Sciatic nerve (tissue), 2 donors: ENCODE measurements at places on chromosomes 6 and 20.

- DNase-seq = no peak
These were observed 118.0 kb downstream of the DLL1 start for GRCh38 chr6:170172825-170173256.

DNA sequence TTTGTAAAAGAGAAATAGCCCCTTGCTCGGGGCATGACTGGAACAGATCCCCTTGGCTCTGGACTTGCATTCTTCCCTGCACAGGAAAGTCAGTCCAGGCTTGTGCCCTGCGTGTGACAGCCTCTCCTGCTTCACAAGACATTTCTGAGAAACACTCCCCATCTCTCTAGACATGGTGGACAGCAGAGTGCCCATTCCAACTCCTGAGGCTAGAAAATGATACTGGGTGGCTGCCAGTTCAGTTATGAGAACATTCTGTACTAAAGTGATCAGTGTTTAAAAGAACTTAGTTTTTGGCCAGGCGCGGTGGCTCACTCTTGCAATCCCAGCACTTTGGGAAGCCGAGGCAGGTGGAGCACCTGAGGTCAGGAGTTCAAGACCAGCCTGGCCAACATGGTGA is 41.3 kb downstream of the TGM3 start:
- no peak for DNase-seq

DNA sequence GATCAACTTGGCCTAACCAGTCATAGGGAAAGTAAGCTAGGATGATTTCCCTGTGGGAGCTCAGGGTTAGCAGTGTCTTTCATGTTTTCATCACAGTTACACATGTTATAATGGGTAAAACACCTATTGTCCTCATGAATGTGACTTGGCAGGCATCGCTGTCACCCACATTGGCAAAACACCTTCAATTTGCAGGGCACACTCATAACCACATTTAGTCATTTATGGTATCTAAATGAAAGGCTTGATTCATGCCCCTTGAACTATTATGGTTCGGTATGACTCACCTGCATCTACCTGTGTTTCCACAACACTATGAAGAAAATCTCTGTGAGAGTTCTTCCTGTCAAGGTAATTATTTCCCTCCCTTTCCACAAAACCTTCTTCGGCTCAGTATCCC is 49.2 kb downstream of the FRK start:
- no peak for DNase-seq

- no peak for DNase-seq
These were observed 41.3 kb downstream of the SYNJ2 start for GRCh38 chr6:158022749-158023596.

DNA sequence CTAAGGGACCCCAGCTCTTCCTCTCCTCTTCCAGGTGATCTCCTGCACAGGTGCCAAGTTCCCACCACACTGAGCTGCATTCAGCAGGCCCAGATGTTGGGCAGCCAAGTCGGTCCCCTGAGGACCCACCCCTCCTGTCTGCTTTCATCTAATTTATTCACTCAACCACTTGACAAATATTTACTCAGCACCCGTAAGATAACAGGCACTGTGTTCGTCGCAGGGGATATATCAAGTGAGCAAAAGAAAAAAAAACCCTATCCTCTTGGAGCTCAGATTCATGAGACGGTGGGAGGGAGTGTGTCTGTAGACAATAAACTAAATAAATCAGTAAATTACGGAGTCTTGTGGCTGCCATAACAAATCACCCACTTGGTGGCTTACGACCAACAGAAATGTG is 143.6 kb downstream of the MRPL14 start:
- peak; percentile 19 for DNase-seq

DNA sequence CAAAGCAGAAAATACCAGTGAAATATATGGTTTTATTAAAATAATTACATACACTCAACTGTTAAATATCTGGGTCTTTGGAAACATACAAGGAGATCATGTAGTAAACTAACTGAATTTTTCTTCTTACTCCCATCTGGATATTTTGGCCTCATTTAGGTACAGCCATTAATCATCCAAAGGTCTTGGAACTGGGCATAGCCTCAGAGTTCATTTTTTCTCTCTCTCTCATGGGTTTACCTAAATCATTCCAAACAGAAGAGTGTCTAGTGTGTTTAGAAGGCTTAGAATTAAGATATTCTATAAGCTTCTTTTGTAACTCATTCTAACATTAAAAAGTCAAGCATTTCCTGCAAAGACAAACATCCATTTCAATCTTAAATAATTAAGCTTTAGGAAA is 79.4 kb downstream of the HMGCLL1 start:
- DNase-seq = no peak

DNA sequence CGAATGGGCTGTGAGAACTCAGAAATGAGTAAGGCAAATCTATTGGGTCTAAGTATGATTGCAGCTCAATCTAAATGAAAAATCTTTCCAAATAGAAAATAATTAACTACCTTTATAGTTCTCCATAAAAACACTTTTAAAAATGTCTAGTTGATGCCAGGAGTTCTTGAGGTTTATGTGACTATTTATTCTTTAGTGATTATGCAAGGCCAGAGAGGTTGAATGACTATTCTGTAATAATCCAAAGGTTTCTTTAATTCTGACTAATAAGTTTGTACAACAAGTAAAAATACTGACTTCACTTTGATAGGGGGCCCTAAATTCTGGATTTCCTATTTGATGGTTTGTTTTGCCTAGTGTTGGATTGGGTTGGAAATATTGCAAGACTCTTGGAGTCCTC is 461.2 kb downstream of the EPM2A start:
- DNase-seq = no peak

GRCh38 chr6:129575378-129576118 is 134.4 kb downstream of the ARHGAP18 start:
- no peak for DNase-seq

DNA sequence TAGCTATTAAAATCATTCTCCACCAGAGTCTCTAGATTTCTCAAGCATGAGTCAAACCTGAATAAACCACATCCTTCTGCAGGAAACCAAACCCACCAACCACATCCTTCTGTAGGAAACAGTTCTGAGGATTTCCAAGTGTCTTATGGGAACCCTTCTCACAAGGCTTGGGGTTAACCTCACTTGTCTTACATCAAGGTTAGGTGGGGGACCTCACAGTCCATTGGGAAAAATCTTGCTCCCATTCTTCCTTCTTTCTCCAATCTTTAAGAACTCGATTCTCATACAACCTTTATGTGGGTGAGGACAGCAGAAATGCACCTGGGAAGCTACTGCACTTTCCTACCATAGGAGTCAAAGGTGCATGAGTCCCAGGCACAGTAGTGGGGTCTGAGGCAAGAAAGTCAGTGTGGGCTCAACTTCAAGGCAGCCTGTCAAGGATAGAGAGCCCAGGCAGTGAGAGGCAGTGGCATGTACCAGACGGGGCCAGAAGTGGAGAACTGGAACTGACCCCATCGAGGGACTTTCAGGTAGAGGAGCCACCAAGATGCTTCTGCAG is 114.5 kb downstream of the SLC22A3 start:
- DNase-seq = no peak
